Stimulated activated CD4-positive, alpha-beta T cell treated with anti-CD3 and anti-CD28 coated beads, Interleukin-15, amount 100 ng/mL, for 1 hour (primary cell): ENCODE measurements at places on chromosomes 3 and 15.

DNA sequence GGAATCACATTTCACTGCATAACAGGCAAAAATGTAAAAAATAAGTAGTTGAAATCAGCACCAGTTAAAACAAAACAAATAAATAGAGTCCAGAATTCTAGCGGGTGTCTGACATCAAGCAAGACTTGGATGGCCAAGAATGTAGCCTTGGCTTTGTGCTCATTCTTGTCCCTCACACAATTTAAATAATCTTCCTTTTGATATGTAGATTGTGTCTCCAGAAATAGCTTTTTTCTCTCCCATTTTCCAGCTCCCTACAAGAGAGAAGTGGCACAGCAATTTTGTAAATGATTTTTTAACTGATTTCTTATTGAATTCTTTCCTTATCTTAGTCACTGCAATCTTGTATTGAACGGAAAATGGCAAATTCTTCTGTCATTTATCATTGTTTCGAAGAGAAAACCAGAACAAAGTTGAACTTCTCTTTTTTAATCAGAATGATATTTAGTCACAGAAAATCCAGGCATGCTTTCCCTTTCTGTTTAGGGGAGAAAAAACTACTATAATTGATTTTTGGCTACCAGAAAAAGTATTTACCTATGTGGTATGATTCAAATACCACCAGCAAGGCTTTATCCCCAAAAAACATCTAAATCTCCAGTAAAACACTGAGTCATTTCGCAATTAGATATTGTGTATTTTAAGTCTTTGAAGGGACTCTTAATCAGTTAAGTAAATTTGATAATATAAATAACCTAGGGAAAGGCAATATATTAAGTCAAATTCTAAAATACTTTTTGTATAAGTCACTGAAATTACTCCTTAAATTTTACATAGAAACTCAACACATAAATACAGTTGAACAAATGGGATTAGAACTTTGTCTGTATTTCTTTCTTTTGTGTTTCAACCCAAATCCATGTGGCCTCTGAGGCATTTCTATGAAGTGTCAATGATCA is 481.7 kb downstream of the GBE1 start:
- no peak for DNase-seq

DNA sequence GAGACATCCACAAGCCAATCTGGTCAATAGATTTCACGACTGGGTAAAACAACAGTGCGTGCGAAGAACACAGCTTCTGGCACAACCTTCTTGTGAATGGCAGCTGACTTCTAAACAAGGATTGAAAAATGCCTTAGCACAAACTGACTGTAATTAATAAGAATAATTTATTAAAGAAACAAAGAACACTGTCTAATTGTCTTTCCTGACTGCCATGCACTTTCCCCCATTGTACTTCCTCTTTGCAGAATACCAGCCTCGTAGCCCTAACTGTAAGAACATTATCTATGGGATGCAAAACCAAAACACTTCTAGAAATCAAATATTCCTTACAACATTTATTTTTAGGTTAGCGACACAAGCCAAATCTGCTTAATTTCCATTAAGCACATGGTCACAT is 6.5 kb downstream of the FOXP1 start:
- no peak for DNase-seq

DNA sequence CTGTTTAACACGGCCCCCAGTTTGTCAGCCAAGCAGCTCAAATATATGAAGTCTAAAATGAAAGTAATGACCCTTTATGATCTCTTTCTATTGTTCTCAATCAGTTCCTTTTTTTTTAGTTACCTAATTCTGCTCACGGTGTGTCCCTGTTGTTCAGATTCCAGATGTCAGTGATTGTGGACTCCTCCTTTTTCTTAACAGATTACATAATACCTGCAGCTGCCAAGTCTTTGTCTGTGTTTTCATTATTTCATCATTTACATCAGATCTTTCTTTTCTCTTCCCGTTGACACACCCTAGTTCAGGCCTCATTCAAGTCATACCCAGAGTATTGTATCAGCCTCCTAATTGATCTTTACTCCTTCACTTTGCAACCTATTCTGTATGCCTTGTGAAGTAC is 56.1 kb upstream of the SKIL start:
- no peak for DNase-seq

- DNase-seq, result no peak
Observed at GRCh38 chr3:196412704-196413103, 19.5 kb downstream of the UBXN7 start.

GRCh38 chr3:157398598-157398997 is 38.1 kb upstream of the PTX3 start:
- no peak for DNase-seq

GRCh38 chr3:85781806-85782205 is 823.0 kb downstream of the CADM2 start:
- DNase-seq, result no peak

DNA sequence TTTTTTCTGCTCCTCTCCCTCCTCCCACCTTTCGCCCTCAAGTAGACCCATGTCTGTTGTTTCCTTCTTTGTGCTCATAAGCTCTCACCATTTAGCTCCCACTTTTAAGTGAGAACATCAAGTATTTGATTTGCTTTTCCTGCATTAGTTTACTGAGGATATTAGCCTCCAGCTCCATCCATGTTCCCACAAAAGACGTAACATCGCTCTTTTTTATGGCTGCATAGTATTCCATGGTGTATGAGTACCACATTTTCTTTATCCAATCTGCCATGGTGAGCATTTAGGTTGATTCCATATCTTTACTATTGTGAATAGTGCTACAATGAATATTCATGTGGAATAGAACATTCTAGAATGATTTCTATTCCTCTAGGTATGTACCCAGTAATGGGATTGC is 178.6 kb downstream of the RYR3 start:
- no peak for DNase-seq

GRCh38 chr3:117616227-117616626 is 906.6 kb downstream of the TUSC7 start:
- DNase-seq, result no peak

DNA sequence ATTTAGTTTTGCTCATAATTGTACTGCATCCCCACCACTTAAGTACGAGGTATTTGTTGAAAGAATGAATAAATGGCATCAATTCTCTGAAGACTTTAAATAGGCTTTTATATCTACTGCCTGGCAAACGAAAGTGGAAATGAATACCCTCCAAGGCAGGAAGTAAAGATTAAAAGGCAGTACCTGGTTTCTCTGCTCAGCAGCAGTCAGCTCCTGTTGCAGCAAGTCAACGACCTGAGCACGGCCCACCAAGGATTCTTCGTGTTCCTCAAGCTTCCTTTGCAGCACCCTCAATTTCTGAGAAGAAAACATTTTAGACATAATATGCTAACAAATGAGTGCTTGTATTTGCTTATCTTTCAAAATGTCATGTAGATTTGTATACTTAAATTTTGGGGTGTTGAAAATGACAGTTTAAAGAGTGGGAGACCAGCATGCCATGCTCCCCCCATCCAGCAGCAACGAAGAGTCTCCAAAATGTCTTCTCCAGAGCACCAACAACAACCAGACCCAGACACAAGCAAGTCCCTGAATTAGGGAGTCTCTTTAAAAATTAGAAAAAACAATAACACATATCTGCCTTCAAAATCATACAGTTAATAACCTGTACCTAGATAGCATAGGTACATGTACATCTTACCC is 31.2 kb downstream of the GOLGB1 start:
- DNase-seq, result no peak

- no peak for DNase-seq
Observed at GRCh38 chr15:70286113-70286806, 188.5 kb upstream of the TLE3 start.

- DNase-seq, result no peak
Observed at GRCh38 chr3:101262393-101263240, 57.8 kb downstream of the IMPG2 start.

DNA sequence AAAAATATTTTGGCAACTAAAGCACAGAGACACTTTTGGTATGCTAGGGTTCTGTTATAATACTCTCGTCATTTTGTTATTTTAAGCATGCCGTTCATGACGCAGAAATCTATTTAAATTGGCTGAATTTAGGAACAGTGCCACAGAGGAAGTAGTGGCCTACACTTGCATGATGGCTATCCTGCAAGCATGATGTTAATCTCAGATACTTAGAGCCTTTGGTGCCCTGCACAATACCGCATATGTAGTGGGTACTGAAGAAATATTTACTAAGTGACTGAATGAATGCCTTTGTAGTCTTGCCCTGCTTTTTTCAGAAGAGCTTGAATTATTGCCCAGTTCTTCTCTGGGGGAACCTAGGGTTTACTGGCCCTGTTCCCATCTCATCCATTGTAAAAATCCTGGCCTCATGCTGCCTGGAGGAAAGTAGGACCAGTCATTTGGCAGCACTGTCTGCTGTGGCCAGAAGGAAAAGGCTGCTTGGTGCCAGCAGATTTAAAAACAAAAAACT is 79.0 kb downstream of the SERPINI1 start:
- DNase-seq, result no peak

- no peak for DNase-seq
Observed at GRCh38 chr15:88702983-88703382, 64.2 kb downstream of the ISG20 start.

- no peak for DNase-seq
Observed at GRCh38 chr15:70463453-70463834, 299.9 kb downstream of the UACA start.
